ENCODE measurements at places on chromosomes 1 and 21.

GRCh38 chr21:41707231-41707959 lies 59.5 kb downstream of the RIPK4 start:
- DNase-seq = no peak

DNA sequence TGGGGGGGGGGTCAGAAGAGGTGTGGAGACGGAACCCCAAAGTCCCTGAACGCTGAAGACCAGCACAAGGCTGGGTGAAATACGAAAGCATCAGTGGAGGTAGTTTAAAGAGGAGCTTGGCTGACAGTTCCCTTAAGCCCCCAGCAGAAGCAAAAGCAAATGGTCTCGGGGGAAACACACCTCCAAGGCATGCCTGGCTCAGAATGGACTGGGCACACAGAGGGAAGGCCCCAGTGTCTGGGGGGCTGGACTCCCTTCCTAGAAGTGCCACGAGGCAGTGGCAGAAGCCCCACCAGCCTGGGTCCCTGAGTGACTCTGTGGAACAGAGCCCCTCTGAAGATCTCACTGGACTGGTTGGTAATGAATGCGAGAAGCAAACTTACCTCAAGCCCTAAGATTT lies 43.9 kb downstream of the UBE2G2 start:
- no peak for DNase-seq

- DNase-seq = no peak
These were observed 100.8 kb upstream of the SLC45A1 start for GRCh38 chr1:8217011-8217711.

- peak; percentile 78 for DNase-seq
These were observed 25.0 kb downstream of the KRTAP24-1 start for GRCh38 chr21:30257773-30258172.

GRCh38 chr1:27607239-27607804 lies 3.4 kb upstream of the AHDC1 start:
- peak; percentile 56 for DNase-seq

DNA sequence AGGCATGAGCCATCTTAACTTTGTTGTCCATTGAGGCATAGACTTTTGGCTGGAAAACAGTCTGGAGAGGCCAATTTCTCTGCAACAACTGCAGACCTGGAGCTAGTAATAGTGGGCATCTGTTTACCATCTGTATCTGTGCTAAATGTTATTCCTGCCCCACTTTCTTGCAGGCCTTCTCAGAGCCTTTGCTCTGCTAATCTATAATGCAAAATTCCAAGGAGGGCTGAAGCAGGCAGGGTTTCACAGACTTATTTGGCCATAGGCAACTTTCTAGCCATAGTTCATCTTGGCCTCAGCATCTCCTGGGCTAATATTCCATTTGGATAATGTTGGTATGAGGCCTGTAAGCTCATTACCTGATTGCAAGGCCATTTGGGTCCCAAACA lies 124.5 kb upstream of the CSF3R start:
- DNase-seq = no peak

- DNase-seq = no peak
These were observed 14.2 kb downstream of the MTOR start for GRCh38 chr1:11248169-11248568.

DNA sequence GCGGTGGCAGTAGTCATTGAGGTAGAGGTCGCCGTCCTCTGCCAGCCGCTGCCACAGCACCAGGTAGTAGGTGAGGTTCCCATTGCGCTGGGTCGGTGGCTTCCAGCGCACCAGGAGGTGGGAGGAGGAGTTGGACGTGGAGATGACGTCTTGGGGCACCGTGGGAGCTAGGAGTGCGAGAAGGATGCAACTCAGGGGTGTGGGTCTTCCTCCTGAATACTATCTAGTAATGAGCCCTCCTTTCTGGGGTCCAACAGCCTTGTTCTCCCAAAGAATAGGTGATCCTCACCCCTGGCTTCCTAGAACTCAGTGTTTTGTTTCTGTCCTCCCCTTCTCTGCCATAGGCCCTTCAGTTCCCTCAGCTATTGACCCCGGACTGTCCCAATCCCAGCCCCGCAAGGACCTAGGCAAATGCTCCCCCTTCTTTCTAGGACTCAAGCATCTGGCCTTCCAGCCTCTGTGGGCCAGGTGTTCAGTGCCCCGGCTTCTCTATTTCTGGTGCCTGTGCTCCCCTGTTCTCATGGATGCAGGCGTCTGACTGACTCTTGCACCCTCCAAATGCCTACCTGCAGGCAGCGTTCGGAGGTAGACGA lies 12.9 kb downstream of the INSRR start:
- DNase-seq = no peak

DNA sequence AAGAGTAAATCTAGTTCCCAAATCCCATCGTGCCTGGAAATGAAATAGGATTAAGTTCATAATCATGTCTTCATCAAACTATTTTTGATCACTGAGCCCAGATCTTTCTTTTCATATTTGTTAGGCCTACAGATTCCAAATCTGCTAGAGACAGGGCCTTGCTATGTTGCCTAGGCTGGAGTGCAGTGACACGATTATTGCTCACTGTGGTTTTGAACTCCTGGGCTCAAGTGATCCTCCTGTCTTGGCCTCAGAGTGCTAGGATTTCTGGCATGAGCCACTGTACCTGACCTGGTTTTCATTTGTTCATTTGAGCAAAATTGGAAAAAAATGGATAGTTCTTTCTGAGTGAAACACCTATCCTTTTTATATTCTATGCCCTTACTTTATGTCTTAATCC lies 28.0 kb upstream of the DIPK1A start:
- no peak for DNase-seq

DNA sequence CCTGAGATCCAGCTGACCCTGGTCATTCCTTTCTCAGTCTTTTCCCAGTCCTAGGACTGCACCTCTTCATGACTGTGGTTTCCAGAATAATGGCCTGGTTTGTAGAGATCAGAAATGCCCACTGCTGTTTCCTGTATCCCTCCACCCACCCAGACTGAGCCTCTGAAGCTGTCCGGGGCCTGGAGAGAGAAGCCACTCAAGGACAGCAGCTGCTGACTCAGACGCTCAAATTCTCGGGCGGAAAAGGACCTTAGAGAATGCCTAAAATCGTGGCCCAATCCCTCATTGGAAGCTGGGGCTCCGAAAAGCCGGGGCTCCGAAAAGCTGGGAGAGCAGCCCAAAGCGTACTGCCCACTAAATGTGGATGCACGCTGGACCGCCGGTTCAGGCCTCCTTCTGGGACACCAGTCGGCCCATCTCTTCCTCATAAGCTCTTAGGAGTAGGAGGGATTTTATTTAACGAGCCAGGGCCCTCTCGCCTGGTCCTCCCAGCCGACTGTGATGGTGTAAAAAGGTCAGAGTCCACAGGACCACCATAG lies 7.8 kb upstream of the GPR61 start:
- DNase-seq = no peak

DNA sequence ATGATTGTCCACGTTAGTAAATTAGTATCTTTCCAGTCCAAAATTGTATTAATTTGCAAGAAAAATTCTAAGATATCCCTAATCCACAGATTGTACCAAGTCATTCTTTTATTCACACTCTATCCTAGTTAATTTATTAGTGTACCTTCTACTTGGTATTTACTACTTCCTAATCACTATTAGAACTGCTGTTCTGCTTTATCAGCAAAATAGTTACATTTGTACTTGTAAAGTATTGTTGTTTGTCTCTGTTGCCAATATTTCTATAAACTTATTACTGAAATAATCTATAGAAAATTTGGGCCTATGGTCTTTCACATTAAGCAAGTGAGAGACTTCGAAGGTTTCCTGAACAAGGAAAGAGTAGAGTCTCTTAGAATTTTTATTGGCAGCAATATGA lies 5.6 kb upstream of the CRP start:
- DNase-seq = no peak
